Stimulated activated CD8-positive, alpha-beta memory T cell treated with anti-CD3 and anti-CD28 coated beads, Interleukin-2, amount 100 ng/mL, for 1 hour (primary cell): ENCODE measurements at places on chromosomes 5 and 9.

DNA sequence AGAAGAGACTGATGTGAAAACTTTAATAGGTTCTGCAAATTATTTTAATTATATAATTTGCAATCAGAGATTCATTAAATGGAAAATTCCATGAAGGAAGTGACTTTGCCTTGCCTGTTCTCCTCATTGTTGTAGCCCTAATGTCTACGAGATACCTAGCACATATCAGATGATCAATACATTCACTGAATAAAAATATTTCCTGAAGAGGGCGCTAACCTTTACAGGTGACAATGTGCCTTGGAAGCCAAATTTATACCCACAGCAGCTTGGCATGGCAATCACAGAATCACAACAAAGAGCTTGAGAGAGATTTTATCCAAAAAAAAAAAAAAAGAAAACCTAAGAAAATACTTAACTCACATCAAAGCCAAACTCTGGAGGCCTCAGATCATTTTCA, 17.4 kb downstream of the HAUS6 start:
- no peak for DNase-seq

DNA sequence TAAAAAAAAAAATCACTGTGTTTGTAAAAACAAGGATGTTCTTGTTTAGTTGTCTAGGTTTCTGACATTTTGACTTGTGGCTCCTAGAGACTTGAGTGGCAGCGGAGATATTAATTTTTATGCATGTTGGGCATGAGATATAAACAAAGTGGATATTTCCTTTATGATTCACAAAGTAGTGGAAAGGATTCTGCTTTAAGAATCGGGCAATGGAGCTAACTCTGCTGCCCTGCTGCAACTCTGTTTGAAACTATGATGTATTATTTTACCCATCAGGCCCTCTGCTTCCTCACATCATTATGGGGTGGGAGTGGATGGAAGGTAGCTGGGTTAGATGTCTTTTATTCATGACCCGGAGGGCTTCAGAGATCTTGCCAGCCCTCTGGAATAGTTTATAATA, 94.1 kb upstream of the CD180 start:
- DNase-seq = no peak

- no peak for DNase-seq
Observed at GRCh38 chr5:82106756-82107155, 134.9 kb downstream of the ATG10 start.

DNA sequence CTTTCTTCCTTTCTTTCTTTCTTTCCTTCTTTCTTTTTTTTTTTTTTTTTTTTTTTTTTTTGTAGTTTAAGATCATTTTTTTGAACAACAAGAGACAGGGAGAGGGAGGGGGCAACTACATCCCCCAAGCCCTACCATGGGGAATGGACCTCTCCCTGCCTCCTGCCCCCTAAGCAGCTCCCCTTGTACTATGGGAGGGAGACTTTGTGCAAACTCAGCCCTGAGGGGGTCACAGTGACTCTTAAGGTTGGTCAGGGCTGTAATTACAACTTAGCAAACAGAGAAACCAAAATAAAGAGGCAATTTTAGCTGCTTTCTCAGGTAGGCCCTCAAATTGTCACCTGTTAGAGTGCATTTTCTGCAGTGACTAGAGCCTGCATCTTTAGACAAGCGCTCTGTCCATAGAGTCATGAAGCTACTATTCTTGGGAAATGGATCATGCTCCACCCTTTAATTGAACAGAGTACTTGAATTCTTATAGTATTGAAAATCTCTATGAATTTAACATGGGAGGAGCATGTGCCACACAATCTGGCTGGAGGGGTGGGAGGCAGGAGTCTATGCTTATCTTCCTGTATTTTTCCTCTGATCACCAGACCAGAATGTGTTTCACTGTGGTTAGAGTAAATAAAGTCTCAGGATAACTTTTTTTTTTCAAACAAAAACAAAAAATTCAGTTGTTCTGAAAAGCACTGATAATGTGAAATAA, 24.3 kb upstream of the PIK3R1 start:
- DNase-seq = no peak

GRCh38 chr5:79109527-79110492, 1.8 kb upstream of the BHMT start:
- no peak for DNase-seq

DNA sequence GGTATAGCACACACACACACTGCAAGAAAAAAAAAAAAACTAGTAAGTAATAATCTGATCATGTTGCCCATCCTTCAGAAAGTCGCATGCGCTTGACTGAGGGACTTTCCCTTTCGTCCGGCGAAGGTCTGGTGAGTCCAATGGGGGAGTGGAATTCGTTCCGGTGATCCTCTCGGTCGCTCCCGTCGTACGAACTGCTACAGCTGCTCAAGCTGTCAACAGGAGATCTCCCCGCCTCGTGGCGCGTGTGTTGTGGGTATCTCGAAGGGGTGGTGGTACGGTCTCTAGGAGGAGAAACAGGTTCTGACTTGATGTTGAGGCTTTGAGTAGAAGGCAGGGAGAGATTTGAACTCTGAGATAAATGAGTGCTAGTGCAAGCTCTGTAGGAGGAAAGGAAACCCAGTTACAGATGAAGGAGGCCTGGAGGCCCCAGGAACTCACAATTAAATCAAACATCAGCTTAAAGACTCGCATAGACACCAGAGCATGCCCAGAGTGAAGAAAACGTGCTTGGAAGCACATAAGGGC, 160.4 kb downstream of the MEF2C start:
- DNase-seq = no peak

DNA sequence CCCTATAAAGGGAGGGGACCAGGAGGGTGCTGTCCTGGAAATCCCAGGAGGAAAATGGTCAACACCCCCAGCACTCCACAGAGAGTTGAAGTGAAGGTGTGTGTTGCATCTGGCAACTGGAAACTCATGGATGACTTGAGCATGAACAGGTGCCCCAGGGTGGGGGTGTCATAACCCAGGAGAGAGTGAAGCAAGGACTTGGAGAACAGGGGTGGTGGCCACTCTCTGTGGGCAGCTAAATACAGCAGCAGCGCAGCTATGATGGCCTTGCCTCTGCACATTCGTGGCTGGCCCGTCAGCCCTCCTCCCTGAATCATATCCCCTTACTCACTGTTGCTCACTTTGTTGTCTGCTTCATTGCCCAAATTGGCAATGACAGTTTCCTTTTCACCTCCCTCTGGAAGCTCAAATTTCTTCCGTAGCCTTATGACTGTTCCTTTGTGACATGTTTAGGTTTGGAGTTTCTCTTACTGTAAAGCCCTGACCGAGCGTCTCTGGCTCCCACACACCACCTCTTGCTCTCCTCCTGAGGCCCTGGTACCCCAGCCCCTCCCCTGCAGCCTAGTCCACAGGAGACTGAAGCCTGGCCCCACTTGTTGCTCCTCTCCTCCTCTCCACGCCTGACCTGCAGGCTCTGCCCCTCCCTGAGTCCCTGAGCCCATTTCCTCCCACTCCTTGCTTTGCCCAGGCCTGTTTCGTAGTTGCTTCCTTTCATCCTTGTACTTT, 185.8 kb downstream of the CD180 start:
- DNase-seq = no peak

- DNase-seq = no peak
Observed at GRCh38 chr5:33507426-33507825, 66.7 kb downstream of the TARS1 start.

GRCh38 chr5:31106691-31107090, 86.8 kb upstream of the CDH6 start:
- DNase-seq = no peak

DNA sequence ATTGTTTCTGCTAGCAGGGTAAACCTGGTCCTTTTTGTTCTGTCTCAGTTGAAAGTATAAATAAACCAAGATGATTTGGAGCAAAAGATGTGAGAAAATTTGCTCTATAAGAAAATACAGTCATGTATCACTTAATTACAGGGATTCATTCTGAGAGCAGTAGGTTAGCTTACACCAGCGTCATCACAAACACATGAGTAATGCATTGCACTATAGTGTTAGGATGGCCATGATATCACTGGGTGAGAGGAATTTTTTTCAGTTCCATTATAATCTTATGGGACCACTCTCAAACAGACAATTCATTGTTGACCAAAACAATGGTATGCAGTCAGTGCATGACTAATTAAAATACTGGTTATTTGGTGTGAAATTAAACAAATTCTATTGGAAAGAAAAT, 430.9 kb downstream of the CHSY3 start:
- no peak for DNase-seq

DNA sequence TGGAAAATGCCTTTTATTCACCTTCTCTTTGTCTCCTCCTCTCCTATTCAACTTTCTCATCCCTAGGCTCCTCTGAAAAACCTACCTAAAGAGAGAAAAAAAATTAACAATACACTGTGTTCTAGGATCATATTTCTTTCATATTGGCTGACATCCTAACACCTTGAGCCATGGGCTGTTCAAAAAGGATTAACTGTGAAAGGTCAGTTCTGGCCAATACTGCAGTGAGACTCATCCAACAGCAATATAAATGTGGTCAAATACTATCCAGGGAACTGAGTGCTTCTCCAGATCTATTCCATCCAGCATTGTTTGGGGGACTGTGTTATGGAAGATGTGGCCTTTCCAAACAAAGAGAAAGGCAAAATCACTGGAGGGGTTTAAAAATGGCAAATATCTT, 131.1 kb upstream of the MOCS2 start:
- DNase-seq = no peak

GRCh38 chr5:125370461-125371205, 624.2 kb upstream of the ZNF608 start:
- DNase-seq = no peak

DNA sequence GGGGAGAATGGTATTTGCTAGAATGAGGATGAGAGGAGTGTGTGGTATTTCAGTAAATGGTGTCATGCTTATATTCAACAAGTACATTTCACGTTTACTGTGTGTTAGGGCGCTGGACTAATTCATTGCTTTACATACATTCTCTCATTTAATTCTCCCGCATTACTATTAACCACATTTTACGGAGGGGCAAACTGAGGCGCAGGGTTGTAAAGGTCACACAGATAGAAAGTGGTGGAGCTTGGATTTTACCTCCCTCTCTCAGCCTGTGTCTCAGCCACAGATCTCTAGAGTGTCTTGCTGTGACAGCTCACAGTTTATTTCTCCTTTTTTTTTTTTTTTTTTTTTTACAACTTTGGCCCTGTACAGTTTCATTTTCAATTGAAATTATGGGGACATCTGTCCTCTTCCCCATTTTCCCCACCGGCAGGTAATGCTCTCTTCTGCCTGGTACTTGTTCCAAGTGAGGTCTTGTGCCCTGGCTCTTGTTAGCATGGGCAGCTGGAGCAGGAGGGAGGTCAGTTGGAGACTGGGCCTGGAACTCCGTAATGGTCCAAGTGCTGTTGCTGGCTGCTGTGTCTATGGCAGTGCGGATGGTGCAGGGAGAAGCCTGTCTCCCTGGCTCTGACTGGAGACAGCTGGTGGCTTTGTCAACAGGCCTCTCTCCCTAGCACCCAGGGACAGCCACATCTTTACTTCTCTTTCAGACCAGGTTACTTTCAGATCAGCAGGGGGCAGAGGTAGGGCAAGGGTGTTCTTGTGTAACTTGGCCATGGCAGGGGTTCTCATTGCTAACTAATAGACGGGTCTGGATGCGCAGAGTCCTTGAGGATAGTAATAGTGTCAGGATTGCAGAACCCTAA, 20.5 kb upstream of the NDST1 start:
- DNase-seq = no peak

- DNase-seq = no peak
Observed at GRCh38 chr9:37454238-37454637, 11.0 kb downstream of the ZBTB5 start.

- no peak for DNase-seq
Observed at GRCh38 chr9:74804018-74804385, 83.7 kb downstream of the TRPM6 start.

GRCh38 chr5:444226-444625, 1.2 kb downstream of the EXOC3 start:
- DNase-seq = no peak

- DNase-seq = no peak
Observed at GRCh38 chr9:21605489-21605931, 123.4 kb upstream of the IFNE start.

DNA sequence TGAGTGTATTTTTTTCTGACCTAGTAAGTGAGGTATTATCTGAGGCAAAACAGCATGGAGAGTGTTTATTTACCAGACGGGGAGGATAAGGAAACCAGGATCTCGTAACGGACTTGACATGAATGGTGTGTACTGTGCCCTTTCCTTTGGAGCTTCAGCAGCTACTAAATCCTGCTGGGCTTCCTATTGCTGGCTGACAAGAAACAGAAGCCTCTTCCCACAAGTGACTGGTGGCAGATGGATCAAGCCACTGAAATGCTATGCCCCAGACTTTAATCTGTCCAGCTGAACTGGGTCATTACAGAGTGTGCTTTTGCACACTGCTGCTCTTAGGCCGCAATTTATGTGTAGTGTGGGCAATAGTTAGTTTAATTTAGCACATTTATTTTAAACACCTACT, 162.7 kb upstream of the MRPS30 start:
- no peak for DNase-seq

DNA sequence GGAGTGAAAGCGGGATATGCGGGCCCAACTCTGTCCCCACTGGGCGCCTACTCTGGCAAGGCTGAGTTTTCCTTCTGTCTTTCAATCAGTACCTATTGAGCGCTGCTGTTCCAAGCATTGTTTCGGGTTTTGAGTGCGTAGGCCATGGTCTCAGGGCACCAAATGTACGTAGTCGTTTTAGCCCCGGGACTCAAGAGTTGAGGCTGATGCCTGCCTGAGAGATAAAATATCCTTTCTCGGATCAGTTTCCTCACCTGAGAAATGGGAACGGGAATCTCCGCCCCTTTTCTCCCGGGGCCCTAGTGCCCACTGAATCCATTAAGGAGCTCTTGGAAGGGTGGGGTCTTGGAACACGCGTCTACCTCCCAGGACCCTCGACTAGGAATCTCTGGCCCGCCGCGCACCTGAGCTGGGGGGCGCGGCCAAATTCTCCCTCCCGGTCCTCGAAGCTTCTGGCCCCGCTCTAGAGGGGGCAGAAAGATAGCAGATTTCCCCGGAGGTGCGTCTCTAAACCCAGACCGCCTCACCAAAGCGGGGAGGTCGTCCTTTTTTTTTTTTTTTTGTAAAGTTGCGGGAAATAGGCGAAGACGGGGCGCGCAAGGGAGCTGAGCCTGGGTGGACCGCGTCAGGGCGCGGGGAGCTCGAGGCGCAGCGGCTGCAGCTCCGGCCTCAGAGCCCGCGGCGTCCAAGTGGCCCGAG, 494 bp upstream of the CXXC5 start:
- DNase-seq = no peak

DNA sequence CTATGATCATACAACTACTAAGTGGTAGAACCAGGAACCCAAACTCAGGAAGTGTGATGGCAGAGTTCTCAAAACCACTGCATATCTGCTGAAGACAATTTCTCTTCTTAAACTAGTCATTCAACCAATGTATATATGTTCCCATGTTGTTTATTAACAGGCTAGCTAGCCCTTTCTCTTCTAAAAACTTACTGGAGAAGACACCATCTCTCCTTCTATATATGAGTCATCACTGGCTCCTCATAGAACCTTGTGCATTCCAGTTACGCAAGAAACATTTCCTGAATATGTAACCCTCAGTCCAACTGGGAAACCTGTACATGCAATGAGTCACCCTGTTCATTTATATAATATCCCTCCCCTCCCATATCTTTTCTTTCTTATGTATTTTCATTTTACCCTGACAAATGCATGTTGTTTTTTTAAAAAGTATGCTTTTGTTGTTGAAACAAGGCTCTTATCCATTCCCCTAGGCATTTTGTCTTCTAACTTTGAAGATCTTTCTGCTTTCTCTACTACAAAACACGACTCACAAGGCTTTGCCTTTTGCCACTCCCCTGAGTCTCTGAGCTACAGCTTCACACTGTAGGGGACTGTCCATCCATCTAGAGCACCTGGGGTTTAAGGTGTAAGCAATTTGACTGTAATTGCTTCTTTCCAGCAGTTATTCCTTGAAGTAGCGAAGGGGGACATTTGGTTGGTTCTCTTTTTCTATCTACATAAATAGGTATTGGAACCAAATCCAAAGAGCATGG, 119.5 kb downstream of the ANXA1 start:
- DNase-seq = no peak

GRCh38 chr5:27727254-27727653, 688.9 kb upstream of the CDH9 start:
- DNase-seq = no peak
